ENCODE measurements at places on chromosomes 4 and X.

DNA sequence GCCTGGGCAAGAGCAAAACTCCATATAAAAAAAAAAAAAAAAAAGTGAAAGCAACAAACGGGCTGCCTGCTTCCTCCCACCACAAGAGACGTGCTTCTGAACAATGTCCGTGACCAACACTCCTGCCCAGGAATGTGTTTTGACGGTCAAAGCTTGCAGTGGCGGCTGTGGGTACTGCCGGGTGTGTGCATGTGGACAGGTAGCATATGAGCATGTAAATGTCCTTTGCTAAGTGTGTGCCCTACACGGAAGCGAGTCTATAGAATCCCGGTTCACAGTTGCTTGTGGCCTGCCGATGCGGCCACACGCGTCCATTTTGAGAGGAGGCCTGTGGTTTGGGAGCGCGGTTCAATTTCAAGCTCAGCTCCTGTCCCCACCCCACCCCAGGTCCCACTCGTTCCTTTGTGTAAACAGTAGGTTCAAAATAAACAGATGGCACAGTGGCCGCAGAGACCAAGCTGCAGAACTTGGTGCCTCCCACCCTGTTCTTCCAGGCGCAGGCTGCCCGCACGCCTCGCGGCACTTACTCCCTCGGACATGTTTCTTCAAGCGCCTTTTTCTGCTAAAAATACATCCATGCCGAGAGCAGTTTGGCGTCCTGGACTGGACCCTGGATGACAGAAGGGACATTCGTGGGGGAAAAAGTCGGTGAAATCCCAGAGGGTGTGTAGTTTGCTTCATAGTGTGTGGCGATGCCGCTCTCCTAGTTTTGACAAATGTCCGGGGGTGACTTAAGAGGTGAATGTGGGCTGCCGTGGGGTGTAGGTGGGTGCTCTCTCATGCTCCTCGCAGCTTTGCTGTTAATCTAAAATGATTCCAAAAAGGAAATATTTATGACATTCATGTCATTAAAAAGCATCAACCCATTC, 11.5 kb upstream of the NKX1-1 start:
- DNase-seq: no peak

- no peak for DNase-seq
These were observed 11.0 kb upstream of the BMPR1B start for GRCh38 chr4:94746746-94747145.

GRCh38 chr4:76977736-76978350, 28.3 kb downstream of the SEPTIN11 start:
- DNase-seq: no peak

DNA sequence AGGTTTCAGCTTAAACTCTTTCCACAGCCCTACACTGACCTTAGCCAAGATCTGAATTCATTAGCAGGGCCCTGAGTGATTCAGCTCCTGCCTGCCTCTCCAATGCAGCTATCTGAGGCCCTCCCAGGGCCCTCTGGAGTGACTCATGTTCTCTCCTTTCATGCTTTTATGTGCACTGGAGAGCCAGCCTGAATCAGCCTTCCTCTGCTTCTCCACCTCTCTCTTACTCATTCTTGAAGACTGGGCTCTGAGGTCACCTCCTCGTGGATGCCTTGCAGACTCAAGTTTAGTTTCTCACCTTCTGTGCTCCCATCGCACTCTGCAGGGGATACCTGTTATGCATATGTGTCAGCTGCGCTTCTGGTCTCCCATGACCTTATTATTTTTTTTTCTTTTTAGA, 3.1 kb upstream of the OCIAD2 start:
- DNase-seq: no peak

DNA sequence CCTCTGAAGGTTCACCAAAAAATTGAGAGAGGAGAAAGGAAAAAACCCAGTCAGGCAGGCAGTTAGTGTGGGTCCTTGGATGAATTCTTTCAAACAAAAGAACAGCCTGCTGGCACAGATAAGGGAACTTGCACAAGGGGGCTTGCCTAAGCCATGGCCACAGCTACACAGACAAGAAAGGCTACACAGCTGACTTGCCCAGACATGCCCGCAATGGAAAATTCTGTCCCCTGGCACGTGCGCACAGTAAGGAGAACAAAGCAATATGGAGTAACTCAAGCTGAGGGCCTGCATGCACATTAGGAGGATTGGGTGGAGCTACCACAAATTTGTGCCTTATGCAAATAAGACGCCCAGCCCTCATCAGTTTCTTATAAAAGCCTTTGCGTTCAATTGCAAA, 512.5 kb upstream of the HTR2C start:
- no peak for DNase-seq

GRCh38 chr4:150327262-150327780, 249.1 kb downstream of the DCLK2 start:
- DNase-seq: no peak

DNA sequence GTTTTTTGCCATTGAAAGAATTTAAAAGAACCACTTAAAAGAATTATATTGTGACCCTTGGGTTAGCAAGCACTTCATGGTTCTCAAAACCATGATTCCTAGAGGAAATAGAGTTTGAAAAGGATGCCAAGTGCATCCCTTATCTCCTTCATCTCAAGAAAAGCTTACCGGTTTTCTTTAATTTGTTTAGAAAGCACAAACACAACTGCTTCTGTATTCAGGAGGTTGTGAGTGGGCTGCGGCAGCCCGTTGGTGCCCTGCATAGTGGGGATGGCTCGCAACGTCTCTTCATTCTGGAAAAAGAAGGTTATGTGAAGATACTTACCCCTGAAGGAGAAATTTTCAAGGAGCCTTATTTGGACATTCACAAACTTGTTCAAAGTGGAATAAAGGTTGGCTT, 13.5 kb downstream of the HHIP start:
- DNase-seq: no peak

GRCh38 chr4:25872851-25873631, 10.3 kb upstream of the SEL1L3 start:
- no peak for DNase-seq

GRCh38 chr4:88138561-88138960, 19.9 kb downstream of the ABCG2 start:
- DNase-seq: no peak

GRCh38 chr4:174422893-174423256, 99.4 kb downstream of the HPGD start:
- DNase-seq: no peak

- DNase-seq: no peak
These were observed 15.8 kb upstream of the UBE2K start for GRCh38 chr4:39682138-39682537.

DNA sequence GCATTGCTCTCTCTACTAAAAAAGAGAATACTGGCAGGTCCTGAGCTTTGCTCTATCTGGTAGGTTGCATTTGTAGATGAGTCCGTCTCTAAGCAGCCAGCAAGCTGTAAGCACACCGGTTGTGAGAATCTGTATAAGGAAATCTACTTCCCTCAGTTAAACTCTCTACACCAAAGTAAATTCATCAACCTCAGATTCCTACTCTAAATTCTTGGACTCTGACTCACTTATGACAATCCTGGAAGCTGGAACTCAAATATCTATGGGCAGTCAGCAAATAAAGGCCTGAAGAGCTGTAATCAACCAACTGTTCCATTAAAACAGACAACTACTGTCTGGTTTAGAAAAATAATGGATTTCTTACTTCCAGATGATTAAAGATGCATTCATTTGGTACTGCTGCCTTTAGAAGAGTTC, 37.9 kb downstream of the FAT1 start:
- DNase-seq: no peak

- DNase-seq: peak; percentile 26
These were observed 2.2 kb downstream of the MAMLD1 start for GRCh38 chrX:150365051-150365989.

DNA sequence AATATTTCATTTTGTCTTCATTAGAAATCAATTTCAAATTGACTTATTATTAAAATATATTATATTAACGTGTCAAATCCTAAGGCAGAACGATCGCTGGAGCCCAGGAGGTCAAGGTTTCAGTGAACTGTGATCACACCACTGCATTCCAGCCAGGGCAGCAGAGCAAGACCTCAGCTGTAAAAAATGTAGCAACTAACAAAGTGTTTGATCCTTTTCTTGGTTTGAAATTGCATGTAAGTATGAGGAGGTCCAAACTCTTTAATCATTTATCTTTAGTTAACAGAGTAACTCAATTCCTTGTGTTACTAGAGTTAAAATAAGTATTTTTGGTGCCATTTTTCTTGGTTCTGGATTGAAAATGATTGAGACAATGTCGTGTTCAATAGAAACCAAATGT, 1033.9 kb downstream of the NLGN4X start:
- no peak for DNase-seq

DNA sequence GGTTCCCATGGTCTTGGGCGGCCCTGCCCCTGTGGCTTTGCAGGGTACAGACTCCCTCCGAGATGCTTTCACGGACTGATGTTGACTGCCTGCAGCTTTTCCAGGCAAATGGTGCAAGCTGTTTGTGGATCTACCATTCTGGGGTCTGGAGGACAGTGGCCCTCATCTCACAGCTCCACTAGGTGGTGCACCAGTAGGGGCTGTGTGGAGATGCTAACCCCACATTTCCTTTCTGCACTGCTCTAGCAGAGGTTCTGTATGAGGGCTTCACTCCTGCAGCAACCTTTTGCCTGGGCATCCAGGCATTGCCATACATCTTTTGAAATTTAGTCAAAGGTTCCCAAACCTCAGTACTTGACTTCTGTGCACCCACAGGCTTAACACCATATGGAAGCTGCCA, 176.1 kb downstream of the DCAF12L1 start:
- no peak for DNase-seq

DNA sequence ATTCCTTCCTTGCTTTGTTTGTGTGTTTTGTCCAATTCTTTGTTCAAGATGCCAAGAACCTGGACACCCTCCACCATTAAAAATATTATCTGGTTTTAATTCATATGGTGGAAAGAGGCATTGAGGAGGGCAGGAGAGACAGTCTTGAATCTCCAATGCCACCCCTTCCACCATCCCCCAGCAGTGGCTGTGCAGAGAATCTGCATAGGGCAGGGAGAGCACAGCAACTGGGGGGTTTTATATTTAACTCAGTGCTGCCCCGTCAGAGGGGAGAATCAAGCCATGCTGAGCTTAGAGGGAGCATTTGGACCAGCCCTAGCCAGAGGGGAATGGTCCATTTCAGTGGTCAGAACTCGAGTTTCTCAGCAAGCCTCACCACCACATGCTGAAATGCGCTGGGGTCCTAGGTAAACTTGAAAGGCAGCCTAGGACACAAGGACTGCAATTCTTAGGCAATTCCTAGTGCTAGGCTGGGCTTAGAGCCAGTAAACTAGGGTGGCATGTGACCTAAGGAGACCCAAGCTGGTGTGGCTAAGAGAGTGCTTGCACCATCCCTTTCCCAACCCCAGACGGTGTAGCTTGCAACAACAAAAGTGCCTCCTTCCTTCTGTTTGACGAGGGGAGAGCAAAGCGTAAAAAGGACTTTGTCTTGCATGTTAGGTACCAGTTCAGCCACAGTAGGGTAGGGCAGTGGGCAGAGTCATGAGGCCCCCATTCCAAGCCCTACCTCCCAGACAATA, 34.2 kb downstream of the CCDC158 start:
- no peak for DNase-seq

DNA sequence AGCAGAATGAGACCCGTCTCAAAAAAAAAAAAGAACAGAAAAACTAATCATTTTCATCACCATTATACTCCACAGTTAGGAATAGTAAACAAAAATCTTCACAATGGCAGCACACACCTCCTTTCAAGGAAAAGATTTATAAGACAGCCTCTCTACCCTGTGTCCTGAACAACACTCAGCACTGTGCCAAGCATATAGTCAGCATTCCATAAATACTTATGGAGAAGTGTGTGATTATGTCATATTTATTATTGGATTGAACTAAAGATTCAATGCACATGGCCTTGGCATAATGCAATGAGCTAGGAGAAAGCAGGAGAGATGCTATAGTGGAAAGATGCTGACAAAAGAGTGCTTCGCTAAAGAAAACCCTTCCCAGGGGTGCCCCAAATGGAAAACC, 52.6 kb downstream of the FAM114A1 start:
- DNase-seq: no peak

GRCh38 chrX:152537373-152537772, 86.3 kb upstream of the GABRA3 start:
- no peak for DNase-seq

- DNase-seq: peak; percentile 2
These were observed 401.0 kb downstream of the TMA16 start for GRCh38 chr4:163895378-163896005.

DNA sequence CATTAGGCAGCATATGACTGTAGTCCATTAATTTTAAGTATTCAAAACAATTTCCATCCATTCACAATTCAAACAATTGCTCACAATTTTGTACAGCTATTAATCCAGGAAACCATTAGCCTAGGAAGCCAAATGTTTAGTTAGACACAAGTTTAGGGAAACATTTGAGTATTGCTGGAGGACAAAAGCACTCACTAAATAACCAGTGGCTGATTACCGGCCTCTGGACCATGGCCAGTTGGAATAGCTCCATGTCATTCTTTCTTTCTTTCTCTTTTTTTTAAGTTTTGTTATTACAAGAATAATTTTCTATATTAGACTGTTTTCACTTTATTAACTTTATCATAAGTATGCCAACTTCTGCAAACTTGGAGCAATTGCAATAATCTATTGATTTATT, 31.3 kb downstream of the TRIML2 start:
- no peak for DNase-seq

DNA sequence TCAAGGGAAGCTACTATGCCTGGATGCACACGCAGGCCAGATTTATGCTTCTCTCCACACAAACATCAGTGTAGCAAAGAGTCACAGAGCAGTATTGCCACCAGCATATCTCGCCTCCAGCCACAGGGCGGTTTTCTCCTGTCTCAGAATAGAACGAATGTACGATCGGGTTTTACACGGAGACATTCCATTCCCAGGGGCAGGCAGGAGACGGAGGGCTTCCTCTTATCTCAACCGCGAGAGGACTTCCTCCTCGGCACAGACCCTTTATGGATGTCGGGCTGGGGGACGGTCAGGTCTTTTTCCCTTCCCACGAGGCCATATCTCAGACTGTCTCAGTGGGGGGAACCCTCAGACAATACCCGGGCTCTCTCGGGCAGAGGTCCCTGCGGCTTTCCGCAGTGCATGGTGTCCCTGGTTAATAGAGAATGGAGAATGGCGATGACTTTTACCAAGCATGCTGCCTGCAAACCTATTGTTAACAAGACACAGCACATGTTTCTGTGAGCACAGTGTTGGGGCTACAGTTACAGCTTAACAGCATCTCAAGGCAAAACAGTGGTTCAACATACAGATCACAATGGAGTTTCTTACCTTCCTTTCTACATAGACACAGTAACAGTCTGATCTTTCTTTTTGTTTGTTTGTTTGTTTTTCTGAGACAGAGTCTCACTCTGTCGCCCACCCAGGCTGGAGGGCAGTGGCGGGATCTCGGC, 24.1 kb downstream of the CSF2RA start:
- DNase-seq: no peak

GRCh38 chrX:13162772-13163410, 118.5 kb upstream of the FAM9C start:
- no peak for DNase-seq
